NCI-H146 (cell line): ENCODE measurements at places on chromosomes 12 and 14.

- DNase-seq = no peak
Observed at GRCh38 chr14:77612011-77612620, 4.3 kb downstream of the SPTLC2 start.

DNA sequence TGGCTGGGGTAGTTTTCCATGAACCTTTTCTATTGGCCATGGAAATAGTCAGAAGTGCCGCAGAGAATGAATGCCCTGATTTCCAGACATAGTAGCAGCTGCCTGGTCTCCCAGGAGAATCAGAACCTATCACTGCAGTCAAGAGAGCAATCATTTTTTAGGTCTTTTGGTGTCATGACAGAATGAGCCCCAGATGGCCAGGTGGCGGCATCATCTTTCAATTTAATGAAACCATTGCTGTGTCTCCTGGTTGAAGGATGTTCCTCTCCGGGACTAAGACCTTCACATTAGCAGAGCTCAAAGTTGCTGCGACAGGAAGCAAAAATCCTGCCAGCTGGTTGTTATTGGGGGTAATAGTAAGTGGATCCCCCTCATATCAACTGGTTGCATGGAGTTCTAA, 18.8 kb downstream of the TNFAIP2 start:
- no peak for DNase-seq

GRCh38 chr14:71604231-71604630, 328.0 kb upstream of the RGS6 start:
- no peak for DNase-seq

- DNase-seq = no peak
Observed at GRCh38 chr12:132637811-132638210, 19.2 kb downstream of the P2RX2 start.

- peak; percentile 82 for DNase-seq
Observed at GRCh38 chr14:58690801-58691516, 53.2 kb downstream of the DACT1 start.

GRCh38 chr12:14273913-14274311, 91.6 kb upstream of the ATF7IP start:
- no peak for DNase-seq

GRCh38 chr14:93156693-93157369, 27.9 kb downstream of the MOAP1 start:
- DNase-seq = no peak

- DNase-seq = no peak
Observed at GRCh38 chr14:105041841-105042765, 21.2 kb upstream of the CDCA4 start.

DNA sequence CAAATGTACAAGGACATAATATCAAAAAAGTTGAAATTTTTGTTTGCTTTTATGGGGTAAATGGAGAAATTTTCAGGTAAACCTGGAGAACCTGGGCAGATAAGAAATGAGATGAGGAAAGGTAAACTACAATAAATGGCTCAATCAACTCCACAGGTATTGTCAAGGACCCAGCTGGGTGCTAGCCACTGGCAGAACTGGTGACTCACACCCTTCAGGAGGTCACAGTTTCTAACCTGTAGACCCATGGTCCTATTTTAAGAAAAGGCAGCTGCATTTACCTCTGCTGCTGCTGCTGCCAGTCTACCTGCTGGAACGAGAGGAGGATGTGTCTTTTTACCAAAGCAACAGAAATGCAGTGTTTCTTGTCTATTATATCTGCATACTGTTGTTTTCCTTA, 226.6 kb downstream of the ALG10B start:
- peak; percentile 92 for DNase-seq

GRCh38 chr14:61891170-61891569, 128.9 kb downstream of the SNAPC1 start:
- DNase-seq = peak; percentile 51

DNA sequence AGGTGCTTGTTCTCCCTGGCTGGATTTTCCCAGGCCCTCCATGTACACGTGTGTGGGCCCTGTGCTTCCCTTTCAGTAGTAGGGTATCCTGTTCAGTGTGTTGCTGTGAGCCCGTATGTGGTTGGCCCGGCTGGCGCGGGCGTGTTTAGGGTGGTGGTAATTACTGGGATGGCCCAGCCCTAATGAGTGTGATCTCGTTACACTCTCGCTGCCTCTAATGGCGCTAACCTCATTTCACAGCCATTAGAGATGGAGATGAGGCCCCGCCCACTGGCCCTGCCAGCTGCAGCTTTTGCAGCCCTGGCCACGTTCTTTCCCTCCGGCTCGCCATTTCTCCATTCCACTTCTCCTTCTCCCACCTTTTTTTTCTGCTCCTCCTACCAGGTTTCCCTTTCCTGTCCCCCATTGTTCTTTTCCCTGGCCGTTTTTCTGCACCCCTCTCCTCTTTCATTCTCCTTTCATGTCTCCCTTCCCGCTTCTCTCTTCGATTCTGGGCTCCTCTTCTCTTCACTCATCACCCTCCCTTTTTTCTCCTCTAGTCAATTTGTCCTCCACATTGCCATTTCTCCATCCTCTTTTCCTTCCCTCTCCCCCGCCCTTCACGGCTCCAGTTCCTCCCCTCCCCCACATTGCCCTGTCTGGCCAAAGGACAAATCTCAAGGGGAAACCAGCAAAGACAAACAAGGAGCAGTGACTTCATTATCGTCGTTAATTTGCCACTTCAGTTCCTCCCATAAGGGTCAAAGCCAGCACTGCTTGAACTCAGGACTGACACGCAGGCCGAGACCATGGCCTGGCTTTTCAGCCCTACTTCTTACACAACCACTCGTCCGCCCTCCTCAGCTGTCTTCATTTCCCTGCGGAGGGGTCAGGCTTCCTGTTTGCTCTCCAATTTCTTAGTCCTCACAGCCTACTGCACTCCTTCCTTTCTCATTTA, 6.8 kb downstream of the ZFHX2 start:
- peak; percentile 96 for DNase-seq

GRCh38 chr14:101006008-101006407, 102.5 kb upstream of the RTL1 start:
- no peak for DNase-seq
